ENCODE measurements at places on chromosomes 1 and 21.
A peak's percentile ranks its signal among the peaks of the same experiment; 100 is the strongest.

DNA sequence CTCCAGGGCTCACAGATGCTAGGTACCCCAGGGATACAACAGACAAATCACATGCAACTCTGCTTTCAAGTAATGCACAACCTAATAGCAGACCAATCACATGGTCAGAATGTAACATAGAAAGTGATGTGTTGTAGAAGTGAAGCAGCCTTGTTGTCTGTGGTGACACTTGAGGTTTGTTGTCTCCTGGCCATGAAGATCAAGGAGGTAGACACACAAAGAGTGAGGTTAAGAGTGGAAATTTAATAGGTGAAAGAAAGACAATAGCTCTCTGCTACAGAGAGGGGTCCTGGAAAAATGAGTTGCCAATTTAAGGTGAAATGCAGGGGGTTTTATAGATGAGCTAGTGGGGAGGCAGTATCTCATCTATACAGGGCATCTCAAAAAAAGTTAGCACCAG is 2.5 kb upstream of the TMEM9 start:
- no peak for DNase-seq

- no peak for DNase-seq
These were observed 50.7 kb upstream of the IRF2BP2 start for GRCh38 chr1:234660536-234661316.

DNA sequence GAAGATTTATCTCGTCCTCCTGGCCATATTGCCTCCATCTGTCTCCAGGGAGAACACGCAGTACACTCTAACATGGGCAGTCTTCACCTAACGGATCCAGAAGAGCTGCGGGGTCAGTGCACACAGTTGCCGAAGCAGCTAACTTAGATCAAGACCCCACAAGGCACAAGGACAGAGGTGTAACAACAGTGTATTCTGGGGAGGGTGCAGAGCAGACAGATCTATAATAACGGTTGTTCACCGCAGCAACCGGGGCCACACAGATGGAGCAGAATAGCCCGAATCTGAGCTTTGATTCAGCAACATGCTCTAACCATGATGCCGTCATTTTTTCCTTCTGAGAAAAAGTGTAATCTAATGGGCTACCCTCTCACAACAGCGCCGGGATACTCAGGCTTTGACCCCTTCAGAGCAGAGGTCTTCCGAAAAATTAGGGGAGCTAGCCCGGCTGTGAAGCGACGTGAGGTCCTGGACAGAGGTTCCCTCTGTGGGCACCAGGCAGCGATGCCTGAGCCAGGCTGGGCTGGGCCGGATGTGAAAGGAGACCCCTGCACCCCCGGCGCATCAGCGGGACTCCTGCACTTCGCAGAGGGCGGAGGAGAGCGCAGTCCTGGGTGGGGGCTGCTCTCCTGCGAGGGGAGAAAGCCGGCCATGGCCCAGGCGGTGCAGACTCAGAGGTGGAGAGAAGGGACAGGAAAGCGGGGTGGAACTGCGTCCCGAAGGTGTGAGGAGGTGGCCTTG is 57.5 kb downstream of the BCL9 start:
- DNase-seq, result peak; percentile 48

DNA sequence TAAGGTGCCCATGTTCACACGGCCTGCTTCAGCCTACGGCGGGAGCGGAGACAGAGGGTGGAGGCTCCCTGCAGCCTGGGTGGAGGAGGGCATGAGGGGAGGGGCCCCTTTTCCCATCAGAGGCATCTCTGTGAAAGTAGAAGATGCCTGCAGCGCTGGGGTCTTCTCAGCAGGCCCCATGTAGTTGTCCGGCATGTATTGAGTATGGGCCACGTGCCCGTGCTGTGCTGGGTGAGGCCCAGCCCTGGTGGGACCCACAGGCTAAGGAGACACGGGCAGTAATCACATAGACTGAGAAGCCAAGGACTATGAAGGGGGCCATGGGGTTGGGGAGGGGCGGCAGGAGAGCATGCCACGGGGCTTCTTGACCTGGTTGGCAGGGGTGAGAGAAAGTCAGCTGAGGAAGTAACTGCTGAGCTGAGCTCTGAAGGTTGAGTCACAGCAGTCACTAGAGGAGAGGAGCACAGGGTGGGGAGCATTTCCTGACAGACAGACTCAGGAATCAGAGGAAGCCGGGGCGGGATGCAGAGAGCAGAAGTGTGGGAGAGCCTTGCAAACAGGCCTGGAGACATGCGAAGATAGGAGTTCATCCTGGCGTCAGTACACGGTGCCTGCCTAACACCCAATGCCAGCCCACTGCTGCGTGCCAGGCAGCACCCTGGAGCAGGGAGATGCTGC is 21.6 kb downstream of the PSEN2 start:
- DNase-seq, result no peak

DNA sequence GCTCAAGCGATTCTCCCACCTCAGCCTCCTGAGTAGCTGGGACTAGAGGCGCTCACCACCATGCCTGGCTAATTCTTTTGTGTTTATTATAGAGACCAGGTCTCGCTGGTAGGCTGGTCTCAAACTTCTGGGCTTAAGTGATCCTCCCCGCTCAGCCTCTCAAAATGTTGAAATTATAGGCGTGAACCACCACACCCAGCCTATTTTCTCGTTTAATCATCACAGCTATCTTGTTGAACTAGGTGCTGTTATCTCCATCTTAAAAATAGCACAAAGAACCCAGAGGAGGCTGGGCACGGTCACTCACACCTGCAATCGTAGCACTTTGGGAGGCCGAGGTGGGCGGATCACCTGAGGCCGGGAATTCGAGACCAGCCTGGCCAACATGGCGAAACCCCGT is 28.1 kb downstream of the COL16A1 start:
- DNase-seq, result no peak

- no peak for DNase-seq
These were observed 95.9 kb downstream of the PTPRU start for GRCh38 chr1:29332204-29332603.

DNA sequence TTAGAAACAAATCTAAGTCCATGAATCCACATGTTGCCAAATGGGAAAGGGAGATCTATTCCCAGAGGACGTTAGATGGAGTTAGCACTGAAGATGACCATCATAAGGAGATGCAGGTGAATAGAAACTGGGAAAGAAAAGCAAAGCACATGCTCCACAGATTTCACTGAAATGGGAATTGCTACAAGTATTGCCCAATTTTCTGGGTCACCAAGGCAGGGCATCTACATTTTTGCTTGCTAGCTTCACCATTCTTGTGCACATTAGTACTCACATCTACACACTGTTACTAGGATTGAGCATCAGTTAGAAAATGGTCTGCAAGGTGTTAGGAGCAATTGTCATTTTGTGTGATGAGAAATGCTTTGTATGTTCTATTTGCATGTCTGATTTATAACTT is 99.1 kb downstream of the JAK1 start:
- no peak for DNase-seq

GRCh38 chr1:220274251-220274855 is 2.1 kb upstream of the RAB3GAP2 start:
- no peak for DNase-seq

DNA sequence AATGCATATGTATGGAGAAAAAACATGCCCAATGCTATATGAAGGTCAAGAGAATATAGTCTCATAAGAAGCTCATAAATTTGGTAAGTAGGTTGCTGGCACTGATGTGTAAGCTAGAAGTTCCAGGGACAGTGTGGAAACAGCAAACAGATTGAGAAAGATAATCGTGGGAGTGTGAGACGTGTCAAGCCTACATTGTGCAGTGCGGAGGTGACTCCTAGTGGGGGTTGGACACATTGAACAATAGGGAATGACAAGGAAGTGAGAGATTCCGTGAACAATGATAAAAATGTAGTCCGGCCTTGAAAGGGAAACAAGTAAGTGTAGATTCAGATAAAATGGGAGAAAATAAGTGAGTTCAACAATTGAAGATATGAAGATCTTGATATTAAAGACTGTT is 788.4 kb upstream of the PRMT6 start:
- DNase-seq, result no peak

DNA sequence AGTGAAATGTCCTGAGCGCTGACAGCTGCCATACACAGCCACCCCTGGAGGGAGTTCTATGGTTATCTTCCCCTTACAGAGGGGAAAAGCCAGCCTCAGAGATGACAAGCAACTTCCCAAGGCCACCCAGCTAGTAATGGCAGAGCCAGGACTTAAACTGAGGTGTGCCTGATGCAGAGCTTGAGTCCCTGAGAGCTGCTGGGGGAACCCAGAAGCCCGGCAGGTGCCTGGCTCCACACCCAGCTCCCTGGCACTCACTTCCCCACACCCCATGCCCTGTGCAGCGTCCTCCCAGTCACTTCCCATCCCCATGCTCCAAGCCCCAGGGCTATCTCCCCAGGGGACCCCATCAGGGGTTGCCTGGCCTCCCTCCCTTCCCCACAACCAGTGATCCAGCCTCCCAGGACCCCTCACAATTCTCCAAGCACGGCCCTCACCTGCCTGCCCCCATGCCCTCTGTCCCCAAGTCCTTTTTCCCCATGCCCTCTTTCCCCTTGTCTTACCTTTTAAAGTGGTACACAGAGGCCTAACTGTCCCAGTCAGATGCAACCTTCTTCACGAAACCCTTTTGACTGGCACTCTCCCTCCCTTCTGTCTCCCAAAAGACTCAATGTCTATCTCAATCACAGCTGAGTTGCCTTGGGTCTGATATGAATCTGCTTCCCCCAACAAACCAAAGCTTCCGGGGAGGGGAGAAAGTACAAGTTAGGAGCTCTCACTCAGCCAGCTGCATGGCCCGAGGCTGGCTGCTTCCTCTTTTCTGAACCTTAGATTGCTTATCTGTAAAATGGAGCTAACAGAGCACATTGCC is 39.8 kb upstream of the LRP8 start:
- DNase-seq, result peak; percentile 91

DNA sequence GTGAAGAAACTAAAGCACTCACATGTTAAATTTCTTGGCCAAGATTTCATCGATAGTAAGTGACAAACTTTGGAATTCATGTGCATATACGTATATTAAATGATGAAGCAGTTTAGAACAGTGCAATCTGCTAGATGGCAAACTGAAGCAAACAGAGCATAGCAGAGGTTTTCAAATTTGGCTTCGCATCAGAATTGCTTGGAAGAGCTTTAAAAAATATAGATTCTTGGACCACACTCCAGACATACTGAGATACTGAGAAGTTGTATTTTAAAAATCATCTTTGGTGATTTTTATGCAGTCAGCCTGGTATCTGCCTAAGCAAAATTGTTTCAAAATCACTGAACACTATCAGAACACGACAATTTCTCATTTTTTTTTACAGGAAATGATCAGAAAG is 709.2 kb downstream of the PLA2G4A start:
- DNase-seq, result no peak

GRCh38 chr1:107867422-107867821 is 97.6 kb downstream of the VAV3 start:
- no peak for DNase-seq

GRCh38 chr21:44932408-44933181 is 7.2 kb upstream of the SLX9 start:
- DNase-seq, result no peak

DNA sequence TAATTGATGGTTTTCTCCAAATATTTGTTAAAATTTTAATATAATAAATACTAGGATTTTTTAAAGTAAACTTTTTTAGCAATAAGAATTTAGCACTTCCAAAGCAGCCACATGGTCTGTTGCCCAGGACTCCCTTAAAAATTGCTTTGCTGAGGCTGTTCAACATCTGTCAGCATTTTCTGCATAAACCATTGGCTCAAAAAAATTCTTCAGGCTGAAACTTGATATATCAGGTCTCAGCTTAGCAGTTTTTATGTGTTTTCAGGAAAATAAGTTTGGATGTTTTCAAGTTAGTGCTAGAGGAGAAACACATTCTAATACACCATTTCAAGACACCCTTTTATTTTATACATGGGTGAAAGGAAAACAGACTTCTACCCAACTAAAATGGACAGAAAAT is 69.1 kb upstream of the C1orf105 start:
- DNase-seq, result no peak

GRCh38 chr1:42037586-42037985 is 115.6 kb upstream of the GUCA2B start:
- DNase-seq, result no peak

DNA sequence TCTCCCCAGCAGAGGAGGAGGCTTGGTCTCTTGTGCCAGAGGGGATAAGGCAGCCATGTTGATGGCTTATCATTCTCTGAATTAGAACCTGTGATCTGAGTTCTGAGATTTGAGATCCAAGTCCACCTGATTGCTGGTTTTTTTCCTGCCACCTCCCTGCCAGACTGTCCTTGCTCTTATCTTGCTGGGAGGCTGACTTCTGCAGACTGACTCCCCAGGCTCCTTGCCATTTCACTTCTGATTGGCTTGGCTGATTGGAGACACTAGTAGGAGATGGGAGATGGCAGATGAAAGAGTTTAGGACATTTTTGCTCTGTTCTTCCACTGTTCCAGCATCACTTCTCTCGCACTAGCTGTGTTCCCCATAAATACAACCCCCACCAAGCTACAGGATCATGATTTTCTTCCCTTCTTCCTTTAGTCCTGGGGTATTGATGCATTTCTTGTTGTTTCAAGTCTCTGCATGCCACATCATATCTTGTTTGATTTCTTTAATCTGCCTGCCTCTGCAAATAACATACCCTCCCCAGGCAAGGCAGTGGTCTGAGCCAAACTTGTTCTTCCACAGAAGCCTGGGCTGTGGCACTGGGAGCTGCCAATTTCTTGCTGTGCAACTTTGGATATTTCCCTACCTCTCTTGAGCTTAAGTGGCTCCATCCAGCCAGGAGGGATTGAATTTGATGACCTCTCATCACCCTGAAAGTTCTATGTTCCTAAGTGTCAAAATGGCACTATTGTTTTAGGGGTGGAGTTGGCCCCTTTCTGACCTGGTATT is 963 bp upstream of the CYP4B1 start:
- no peak for DNase-seq

All from thymus (tissue), 14 donors.